ENCODE measurements at places on chromosomes 4 and X. TPM values are rescaled to one million over a fixed set of nuclear protein-coding genes. Genes with fewer than 3 reads are reported as not detected.

TEX11 gene
- not detected for total RNA-seq

NUP62CL gene
- total RNA-seq = 0.16 TPM

SERPINA7 gene
- not detected for total RNA-seq

CXCL3 gene
- total RNA-seq = 5.2 TPM

HAND2 gene
- total RNA-seq = 0.49 TPM

CNOT6L gene
- 15.6 TPM for total RNA-seq

XPNPEP2 gene
- 9.9 TPM for total RNA-seq

TLR2 gene
- 2.6 TPM for total RNA-seq

PFKFB1 gene
- total RNA-seq = 0.16 TPM

HHIP gene
- total RNA-seq = under 0.01 TPM

SLITRK2 gene
- not detected for total RNA-seq

ANXA3 gene
- total RNA-seq = 4.7 TPM

FAM47E gene
- 0.97 TPM for total RNA-seq

CHST7 gene
- total RNA-seq = 19.8 TPM

PITX2 gene
- total RNA-seq = 18.1 TPM

NUDT11 gene
- 9.1 TPM for total RNA-seq

ZNF41 gene
- total RNA-seq = 9.4 TPM

TBC1D1 gene
- total RNA-seq = 66.3 TPM

GLOD5 gene
- total RNA-seq = not detected

GALNTL6 gene
- 0.16 TPM for total RNA-seq

ACE2 gene
- not detected for total RNA-seq

XAGE5 gene
- total RNA-seq = not detected

DUSP9 gene
- not detected for total RNA-seq

Data from hair follicle dermal papilla cell (primary cell).